ENCODE measurements at places on chromosomes 11 and 22.

DNA sequence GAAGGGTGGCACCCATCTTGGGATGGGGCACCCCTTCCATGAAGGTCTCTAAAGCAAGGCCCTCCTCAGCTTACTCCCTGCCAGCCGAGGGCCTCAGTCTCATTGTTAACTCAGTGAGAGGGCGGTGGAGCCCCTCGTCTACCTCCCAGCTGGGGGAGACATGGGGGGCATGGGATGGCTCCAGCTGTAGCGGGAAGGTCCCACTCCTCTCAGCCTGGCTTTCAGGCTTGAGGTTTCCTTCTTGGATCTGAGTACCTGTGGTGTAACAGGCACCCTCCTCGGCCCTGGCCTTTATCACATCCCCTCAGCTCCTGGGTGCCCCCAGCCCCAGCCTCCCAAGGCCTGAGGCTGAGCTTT, 2.0 kb downstream of the MIF start:
- peaks cover 19% of the 10 kb centered on the region for H3K4me1 ChIP-seq
- H3K27me3 ChIP-seq: no peaks in the 10 kb centered on the region
- peak overlapping the region; percentile 99 for H3K27ac ChIP-seq
- H3K4me3 ChIP-seq: no peak overlapping the region

GRCh38 chr11:6646576-6646917, 9.1 kb downstream of the DCHS1 start:
- H3K36me3 ChIP-seq: no peaks in the 10 kb centered on the region
- H3K4me1 ChIP-seq: peaks cover 39% of the 10 kb centered on the region
- peak overlapping the region; percentile 58 for H3K27ac ChIP-seq
- no peak overlapping the region for H3K4me3 ChIP-seq
- no peaks in the 10 kb centered on the region for H3K27me3 ChIP-seq

DNA sequence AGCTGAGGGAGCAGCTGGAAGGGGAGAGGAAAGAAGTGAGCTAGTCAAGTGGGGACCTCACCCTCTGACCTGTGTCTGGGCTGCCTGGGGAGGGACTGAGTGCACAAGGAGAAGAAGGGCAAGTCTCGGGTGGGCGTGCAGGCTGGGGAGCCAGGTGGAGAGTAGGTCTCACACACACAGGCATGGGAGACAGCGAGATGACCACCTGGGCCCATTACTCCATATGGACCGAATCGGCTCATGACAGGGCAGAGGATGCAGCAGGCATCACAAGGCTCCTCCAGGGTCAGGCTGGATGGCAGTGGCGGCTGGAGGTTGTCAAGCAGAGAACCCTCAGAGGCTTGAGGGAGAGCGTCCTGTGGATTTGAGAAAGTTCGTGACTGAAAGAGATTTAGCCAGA, 63.5 kb downstream of the CEP164 start:
- no peaks in the 10 kb centered on the region for H3K27me3 ChIP-seq
- no peak overlapping the region for H3K4me3 ChIP-seq
- no peak overlapping the region for H3K27ac ChIP-seq
- peaks cover 91% of the 10 kb centered on the region for H3K36me3 ChIP-seq
- H3K4me1 ChIP-seq: no peaks in the 10 kb centered on the region

GRCh38 chr22:25166266-25167040, 33.2 kb upstream of the CRYBB3 start:
- DNase-seq: no peak
- H3K27me3 ChIP-seq: no peaks in the 10 kb centered on the region
- no peak overlapping the region for H3K4me3 ChIP-seq
- H3K4me1 ChIP-seq: peaks cover 22% of the 10 kb centered on the region
- peaks cover 5% of the 10 kb centered on the region for H3K36me3 ChIP-seq
- no peak overlapping the region for H3K27ac ChIP-seq

- H3K4me1 ChIP-seq: no peaks in the 10 kb centered on the region
- no peak overlapping the region for H3K4me3 ChIP-seq
- no peaks in the 10 kb centered on the region for H3K27me3 ChIP-seq
- DNase-seq: no peak
- H3K27ac ChIP-seq: no peak overlapping the region
Measured at GRCh38 chr11:18001191-18001590, 11.7 kb downstream of the SERGEF start.

DNA sequence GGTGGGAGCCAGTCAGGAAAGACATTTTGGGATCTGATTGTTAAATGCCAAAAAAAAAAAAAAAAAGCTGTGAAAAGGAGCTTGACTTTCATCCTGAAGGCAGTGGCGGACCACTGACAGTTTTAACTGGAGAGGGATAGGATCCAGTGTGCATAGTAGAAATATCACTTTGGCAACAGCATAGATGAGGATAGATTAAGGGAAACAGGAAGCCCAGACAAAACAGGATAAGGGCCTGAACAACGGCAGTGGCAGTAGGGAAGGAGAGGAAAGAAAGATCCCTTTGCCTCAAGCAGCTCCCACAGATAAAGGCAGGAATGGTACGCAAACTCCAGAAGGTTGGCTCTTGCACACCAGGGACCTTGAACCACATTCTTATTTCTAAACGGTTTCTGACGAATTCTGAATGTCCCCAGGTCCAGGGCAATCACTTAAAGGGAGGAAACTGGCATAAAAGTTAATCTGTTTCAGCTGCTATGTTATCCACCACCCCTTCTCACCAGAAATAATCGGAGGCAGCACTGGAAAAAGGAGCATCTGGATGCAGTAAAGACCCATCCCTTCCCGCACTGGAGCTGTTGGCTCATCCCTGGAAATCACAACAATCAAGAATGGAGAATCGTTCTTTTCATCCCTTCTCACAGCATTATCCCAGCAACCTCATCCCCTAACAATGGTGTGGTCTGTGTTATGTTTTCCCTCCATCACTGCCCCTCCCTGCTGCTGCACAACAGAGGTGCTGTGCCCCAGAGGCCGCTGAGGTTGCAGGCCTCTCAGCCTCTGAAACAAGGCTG, 99.1 kb downstream of the GAB2 start:
- no peaks in the 10 kb centered on the region for H3K36me3 ChIP-seq
- DNase-seq: no peak
- no peaks in the 10 kb centered on the region for H3K27me3 ChIP-seq
- peaks cover 30% of the 10 kb centered on the region for H3K4me1 ChIP-seq

DNA sequence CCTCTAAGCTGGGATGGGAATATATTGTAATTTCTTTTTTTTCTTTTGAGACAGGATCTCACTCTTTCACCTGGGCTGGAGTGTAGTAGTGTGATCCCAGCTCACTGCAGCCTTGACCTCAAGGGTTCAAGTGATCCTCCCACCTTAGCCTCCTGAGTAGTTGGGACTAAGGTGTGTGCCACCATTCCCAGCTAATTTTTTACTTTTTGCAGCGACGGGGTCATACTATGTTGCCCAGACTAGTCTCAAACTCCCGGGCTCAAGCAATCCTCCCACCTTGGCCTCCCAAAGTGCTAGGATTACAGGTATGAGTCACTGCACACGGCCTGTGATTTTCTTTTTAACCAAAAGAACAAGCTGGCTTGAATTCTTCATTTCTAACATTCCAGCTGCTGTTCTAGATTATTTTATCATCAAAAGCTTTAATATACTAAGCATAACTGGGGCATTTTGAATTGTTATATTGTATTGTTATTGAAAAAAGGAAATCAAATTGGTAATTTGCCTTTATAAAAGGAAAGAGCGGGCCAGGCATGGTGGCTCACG, 26.8 kb upstream of the PPP2R1B start:
- no peak overlapping the region for H3K27ac ChIP-seq
- H3K4me3 ChIP-seq: no peak overlapping the region
- no peaks in the 10 kb centered on the region for H3K36me3 ChIP-seq
- no peaks in the 10 kb centered on the region for H3K4me1 ChIP-seq
- no peak for DNase-seq
- H3K27me3 ChIP-seq: no peaks in the 10 kb centered on the region

- DNase-seq: no peak
- peaks cover 11% of the 10 kb centered on the region for H3K4me1 ChIP-seq
- no peaks in the 10 kb centered on the region for H3K36me3 ChIP-seq
Measured at GRCh38 chr11:22431106-22431505, 92.9 kb downstream of the SLC17A6 start.

DNA sequence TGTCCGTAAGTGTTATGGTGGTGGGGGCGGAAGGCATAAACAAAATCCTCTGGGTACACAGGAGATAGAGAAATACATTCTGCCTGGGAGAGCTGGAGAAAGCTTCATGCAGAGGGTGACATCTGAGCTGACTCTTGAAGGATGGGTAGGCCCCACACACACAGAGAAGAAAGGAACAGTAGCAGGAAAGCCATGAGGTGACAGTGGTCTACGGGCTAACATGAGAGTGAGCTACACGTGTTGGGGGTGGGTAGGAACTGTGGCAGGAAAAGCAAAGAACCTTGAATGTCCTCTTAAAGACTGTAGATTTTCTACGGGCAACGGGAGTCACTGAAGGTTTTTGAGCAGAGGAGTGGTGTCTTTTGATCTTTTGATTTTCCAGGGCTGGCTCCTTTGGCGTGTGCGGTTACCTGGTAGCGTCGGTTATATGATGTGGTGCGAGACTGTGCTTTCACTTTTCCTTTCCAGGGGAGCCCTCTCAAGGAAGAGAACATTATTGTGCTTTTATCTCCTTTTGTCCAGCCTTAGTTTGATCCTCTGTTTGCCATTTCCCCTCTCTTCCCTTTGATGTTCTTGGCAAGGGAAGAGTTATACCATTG, 39.7 kb downstream of the ADAMTS8 start:
- H3K36me3 ChIP-seq: no peaks in the 10 kb centered on the region
- no peak overlapping the region for H3K27ac ChIP-seq
- H3K4me1 ChIP-seq: peaks cover 15% of the 10 kb centered on the region
- H3K4me3 ChIP-seq: no peak overlapping the region
- no peaks in the 10 kb centered on the region for H3K27me3 ChIP-seq

DNA sequence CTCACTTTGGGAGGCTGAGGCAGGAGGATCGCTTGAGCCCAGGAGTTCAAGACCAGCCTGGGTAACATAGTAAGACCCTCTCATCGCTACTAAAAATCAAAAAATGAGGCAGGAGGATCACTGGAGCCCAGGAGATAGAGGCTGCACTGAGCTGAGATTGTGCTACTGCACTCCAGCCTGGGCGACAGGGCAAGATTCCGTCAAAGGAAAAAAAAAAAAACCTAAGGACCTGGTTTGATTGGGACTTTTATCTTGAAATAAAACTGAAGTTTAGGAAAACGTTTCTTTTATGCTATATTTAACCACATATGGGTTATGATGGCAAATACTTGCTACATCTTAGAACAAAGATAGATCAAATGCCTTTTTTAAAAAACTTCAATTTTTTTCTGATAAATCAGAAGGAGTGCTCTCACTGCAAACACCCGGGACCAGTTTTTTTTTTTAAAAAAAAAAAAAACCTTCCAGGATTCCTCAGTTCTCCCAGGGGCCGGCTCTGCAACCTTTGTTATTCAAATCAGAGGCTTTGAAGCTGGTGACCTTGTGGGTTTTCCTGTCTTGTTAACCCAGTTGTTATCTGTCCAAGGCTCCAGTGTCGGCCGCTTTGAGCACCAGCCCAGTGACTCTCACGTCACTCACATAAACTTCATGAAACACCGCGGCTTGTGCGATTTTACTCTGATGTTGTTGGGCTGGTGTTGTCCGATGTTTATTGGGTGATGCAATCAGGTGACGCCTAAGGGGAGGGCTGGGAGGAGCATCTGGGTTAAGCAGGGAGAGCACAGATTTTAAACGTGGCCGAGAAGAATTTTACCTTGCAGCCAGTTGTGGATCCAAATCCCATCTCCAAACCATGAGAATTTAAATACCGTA, 24.7 kb upstream of the SLC22A12 start:
- H3K36me3 ChIP-seq: no peaks in the 10 kb centered on the region
- H3K4me1 ChIP-seq: peaks cover 6% of the 10 kb centered on the region
- H3K27ac ChIP-seq: no peak overlapping the region
- no peaks in the 10 kb centered on the region for H3K27me3 ChIP-seq
- H3K4me3 ChIP-seq: no peak overlapping the region
- DNase-seq: no peak

DNA sequence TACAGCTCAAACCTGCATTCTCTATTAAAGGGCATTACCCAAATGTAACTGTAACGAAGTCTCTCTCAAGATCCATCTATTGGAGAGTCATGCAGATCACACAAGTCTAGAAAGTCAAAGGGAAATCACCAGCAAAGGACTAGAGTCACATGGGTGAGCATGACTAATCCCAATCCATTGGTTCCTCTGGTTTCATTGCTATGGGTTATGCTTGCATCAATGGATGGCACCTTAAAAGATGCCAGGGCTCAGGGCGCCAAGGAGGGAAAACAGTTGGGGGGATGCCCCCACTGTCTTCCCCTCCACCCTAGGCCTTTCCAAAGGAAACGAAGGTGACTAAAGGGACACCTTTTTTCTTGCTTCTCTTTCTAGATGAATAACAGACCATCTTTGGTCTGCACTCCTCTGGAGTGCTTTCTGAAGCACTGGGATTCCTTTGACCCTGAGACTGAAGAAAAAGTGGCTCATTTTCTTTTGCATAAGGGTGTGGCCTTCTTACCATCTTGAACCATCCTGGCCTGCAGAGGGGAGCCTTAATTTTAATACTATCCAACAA, 8.1 kb downstream of the NXPE4 start:
- no peaks in the 10 kb centered on the region for H3K4me1 ChIP-seq
- no peak overlapping the region for H3K27ac ChIP-seq
- DNase-seq: no peak
- H3K4me3 ChIP-seq: no peak overlapping the region
- H3K36me3 ChIP-seq: no peaks in the 10 kb centered on the region
- H3K27me3 ChIP-seq: no peaks in the 10 kb centered on the region

DNA sequence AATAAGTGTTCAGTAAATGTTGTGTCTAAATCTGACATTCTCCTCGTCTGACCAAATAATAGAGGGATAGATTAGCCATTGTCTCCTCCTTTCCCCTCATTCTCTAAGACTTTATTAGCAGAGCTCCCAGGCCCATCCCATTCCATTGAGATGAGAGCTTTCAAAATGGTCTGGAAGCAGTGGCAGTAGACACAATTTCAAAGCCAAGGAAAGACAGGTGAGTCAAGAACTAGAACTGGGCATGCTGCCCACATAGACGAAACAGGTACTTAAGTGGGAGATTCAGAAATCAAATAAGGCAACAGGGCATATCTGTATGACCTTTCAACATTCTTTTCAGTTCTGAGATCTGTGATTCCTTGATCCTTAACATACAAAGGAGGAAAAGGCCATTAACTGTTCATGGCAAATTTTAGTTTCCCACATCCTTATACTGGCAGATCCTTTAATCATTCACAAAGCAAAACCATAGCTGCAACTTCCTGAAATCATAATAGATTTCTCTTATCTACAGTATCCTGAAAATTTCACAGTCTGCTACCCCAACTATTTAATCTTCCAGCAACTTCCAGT, 96.6 kb upstream of the KCNA4 start:
- DNase-seq: peak; percentile 40
- no peaks in the 10 kb centered on the region for H3K27me3 ChIP-seq
- H3K36me3 ChIP-seq: no peaks in the 10 kb centered on the region
- no peak overlapping the region for H3K27ac ChIP-seq
- H3K4me3 ChIP-seq: no peak overlapping the region

GRCh38 chr11:57475671-57476046, 15.3 kb downstream of the RTN4RL2 start:
- H3K4me1 ChIP-seq: peaks cover 19% of the 10 kb centered on the region
- no peaks in the 10 kb centered on the region for H3K27me3 ChIP-seq
- H3K36me3 ChIP-seq: no peaks in the 10 kb centered on the region
- no peak overlapping the region for H3K27ac ChIP-seq
- no peak for DNase-seq

DNA sequence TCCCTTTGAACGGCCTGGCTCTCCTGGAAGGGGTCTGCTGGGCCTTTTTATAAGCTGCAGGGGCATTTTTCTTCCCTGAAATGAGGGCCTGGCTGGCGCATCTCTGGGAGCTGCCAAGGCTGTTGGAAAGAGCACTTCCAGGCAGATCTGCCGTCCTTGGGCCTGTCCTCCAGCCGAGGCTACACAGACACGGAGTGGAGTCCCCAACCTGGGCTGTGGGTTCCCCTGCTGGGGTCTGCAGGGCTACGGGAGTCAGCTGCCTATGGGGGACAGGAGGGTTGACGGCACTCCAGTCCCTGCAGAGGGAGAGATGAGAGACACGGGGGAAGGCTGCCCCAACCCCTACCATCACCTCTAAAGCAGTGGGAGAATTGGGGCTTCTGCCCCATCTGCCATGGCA, 606.6 kb downstream of the TBC1D22A start:
- no peaks in the 10 kb centered on the region for H3K4me1 ChIP-seq
- H3K4me3 ChIP-seq: no peak overlapping the region
- no peaks in the 10 kb centered on the region for H3K36me3 ChIP-seq
- no peak overlapping the region for H3K27ac ChIP-seq
